ENCODE measurements at places on chromosomes 16 and 17. TPM values are rescaled to one million over a fixed set of nuclear protein-coding genes. Genes with fewer than 3 reads are reported as not detected.

DNA sequence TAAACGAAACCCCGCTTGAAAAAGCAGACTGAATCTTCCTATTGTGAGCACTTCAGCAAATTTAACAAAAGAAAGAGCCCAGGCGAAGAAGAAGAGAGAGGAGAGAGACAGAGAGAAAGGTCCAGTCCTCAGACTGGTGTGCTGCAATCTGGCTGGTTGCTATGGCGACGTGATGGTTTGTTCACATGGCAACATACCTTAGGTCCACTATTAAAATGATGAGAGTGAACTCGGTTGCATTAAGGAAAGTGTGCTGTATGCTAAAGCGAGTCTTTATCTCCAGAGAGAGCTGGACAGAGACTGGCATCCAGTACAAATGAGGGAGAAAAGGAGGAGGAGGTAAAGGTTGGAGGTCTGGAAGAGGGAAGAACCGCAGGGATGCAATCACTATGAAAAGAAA is 271.8 kb upstream of the ZFHX3 start:
- no peak for DNase-seq

- no peak for DNase-seq
Measured at GRCh38 chr17:61053469-61053868, 346.2 kb upstream of the TBX2 start.

DNA sequence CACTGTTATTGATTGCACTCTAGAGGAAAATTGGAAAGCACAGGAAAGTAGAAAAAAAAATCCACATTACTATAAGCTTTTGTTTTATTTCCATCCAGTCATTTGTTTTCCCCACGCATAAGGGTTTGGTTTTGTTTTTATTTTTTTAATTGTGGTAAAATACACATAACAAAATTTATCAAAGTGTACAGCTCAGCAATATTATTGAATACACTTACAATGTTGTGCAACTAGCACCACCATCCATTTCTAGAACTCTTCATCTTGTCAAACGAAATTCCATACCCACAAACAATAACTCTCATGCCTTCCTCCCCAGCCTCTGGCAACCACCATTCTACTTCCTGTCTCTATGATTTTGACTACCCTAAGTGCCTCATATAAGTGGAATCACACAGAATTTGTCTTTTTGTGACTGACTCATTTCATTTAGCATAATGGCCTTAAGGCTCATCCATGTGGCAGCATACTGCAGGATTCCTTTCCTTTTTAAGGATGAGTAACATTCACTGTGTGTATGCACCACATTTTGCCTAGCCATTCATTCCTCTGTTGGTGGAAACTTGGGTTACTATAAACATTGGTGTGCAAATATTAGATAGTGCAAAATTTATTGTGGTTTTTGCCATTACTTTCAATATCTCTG is 11.1 kb downstream of the SPPL2C start:
- no peak for DNase-seq

DNA sequence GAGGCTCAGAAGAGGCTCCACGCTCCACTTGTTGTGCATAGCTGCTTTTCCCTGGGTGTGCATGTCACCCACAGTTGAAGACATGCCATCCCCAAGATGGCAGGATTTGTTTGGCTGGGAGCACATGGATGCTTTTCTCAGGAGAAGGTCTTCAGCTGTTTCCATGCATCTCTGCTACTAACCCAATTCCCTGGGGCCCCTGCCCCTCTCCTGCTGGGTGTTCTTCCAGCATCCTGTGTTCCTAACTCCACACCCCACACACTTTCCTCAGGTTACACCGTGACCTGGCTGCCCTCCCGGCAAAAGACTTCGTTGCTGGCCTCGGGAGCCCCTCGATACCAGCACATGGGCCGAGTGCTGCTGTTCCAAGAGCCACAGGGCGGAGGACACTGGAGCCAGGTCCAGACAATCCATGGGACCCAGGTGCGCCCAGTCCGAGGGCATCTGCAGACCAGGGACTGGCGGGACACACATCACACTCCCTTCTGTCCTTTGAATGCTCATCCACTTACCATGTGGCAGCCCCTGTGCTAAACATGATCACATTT is 21.5 kb downstream of the ITGAL start:
- DNase-seq, result no peak

TLCD1 gene
- total RNA-seq, result 9.5 TPM
